Cardiac muscle cell (in vitro differentiated cells and primary cell): ENCODE measurements at places on chromosomes 1 and 21. TPM values are rescaled to one million over a fixed set of nuclear protein-coding genes. Genes with fewer than 3 reads are reported as not detected.

DNA sequence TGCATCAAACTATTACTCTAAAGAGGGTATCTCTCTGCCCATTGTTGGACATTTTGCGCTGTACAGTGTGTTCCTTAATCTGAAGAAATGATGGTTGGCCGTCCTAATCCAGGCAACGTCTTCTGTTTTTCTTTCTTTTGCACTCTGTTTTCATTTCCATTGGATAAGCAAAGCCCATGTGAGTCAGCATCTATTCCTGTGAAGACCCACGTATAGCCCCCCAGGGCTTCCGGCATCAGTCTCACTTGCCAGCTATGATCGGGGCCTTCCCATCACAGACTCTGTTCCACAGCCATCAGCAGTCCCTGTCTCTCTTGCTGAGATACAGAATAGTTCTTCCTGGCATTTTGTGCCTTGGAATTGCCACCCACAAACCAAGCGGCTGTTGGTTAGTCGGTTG lies 29.2 kb upstream of the BRDT start:
- no peak for DNase-seq

DNA sequence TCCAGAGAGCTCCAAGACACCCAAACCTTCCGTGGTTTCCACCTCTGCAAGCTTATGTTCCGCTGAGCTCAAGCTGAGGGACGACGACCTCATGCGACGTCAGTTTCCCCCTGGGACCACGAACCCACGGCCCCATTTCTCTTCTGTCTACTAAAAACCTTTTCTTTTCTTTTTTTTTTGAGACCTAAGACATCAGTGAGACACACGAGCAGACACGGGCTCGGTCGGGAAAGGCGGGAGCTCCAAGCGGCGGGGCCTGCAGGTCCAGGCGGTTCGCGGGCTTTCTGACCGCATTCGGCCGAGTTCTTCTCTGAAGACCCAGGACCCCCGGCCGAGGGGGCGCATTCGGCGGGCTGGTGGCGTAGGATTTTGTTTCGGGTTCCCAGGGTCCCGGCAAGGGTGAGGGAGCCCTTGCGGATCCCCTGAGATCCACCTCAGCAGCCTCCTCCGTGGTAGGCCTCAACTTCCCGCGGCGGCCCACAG lies 402 bp downstream of the C21orf58 start:
- peak; percentile 28 for DNase-seq

DNA sequence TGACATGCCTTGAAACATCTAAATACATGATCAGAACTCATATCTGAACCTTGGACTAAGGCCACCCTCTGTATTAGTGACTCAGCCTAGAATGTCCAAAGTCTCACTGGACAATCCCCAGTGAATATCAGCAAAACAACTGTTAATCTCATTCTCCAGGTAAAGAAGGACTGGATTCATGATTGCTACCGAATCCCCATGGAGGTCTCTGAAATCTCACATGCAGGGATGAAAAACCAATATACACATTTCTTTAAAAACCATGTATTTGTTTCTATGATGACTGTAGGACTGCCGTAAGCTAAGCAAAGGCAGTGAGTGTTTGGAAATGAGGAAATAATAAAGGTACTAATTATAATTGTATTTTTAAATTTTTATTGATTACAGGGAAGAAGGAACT lies at the start of gene OR2L3:
Gene OR2L3 (plus strand): TSS at position 301 of the 400 bp plus-strand sequence. CDS start 13,846 bp downstream, outside the sequence.
- DNase-seq, result no peak

DNA sequence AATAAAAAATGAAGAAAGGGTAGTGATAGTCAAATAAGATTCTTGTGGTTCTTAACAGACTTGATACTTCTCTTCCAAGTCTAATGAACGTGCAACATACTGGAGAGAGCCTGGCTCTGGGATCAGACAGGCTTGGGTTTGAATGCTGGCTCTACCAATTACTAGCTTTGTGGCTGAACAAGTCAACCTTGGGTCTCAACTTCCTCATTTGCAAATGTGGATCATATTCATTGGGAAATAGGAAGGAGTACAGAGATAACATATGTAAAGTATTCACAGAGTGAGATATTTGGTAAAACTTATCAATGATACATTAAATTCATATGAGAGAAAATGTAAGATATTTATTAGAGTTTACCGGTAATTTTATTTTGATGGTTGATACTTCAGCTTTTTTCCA lies 2.0 kb downstream of the EDEM3 start:
- DNase-seq, result no peak

GRCh38 chr1:70256664-70257063 lies 35.5 kb downstream of the SRSF11 start:
- no peak for DNase-seq

GRCh38 chr1:230191079-230191804 lies 124.2 kb downstream of the GALNT2 start:
- DNase-seq, result peak; percentile 48

DNA sequence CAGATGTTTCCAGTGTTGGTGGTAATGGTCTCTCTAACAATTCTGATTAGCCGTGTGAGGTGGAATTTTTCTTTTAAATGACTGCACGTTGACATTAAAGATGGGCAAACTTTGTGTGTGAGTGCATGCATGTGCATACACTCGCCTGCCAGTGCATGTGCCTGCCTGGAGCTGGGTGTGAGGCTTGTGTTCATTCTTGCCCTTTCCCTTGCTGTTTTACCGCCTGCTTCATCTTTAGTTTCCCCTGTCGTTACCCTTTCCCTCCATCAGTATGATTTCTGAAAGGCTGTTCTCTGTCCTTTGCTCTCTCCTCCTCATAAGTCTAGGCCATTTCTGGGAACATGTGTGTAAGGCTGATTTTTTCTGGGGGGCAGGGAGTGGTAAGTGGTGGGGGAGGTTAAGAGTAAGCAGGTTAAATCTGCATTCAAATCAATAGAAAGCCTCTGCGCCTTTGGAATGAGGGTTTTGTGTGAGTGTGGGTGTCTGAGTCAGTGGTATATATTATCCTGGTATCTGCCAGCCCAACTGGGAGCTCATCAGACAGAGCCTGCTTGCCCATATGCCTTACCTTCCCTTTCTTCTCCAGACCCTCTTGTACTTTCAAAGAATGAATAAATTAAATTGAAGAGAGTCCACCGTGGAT lies 112.5 kb downstream of the PBX1 start:
- no peak for DNase-seq

GRCh38 chr1:169161496-169162194 lies 55.2 kb downstream of the ATP1B1 start:
- peak; percentile 22 for DNase-seq

GRCh38 chr1:20430355-20431175 lies 55.4 kb downstream of the CAMK2N1 start:
- DNase-seq, result peak; percentile 38

DNA sequence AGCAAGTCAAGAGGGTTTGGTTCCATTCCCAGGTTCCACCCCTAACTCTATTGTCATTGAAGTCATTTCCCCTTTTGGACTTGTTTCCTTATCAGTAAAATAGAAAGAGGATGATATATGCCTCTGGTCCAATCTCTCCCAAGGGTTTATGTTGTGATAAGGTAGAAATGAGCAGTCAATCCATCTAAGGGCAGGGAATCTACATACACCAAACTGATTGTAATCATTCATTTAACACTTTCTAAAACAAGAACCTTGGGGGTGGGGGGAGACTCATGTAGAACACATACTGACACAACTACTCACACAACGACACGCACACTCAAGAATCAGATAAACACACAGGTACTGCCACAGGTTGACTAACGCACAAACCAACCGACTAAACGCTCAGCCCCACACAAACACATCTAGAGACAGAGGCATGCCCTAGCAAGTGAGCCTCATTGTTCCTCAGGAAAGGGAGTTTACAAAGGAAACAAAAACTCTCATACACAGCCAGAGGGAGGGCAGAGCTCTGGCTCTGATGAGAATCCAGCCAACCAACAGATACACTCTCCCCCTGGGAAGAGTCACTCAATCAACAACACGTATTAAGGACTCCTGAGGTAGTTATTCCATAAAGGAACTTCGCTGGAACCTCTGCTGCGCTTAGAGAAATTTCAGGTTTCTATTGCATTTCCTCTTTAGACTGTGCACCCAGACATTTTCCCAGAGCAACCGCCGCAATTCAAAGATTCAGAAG lies 1.0 kb downstream of the F11R start:
- DNase-seq, result no peak

GRCh38 chr1:4367230-4367777 lies 287.1 kb upstream of the AJAP1 start:
- no peak for DNase-seq

DNA sequence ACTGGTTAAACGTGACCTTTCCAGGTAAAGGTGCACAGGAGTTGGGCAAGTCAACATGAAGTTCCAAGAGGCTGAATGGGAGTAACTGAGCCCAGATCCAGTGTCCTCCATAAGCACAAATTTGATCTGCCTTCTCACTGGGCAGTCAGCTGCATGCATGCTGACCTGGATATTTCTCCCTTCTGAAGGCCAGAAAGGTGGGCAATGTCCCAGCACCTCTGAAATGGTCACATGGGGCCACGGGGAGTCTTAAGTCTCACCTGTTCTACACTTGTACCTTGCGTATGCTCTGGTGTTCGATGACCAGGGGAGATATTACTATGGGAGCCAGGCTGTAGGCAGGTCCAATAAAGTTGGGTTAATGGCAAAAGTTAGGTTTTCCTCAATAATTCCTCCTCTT lies 240.2 kb downstream of the SIPA1L2 start:
- no peak for DNase-seq

Gene CD101
- total RNA-seq, result 0.56 and 0.92 TPM in 2 replicates

Gene LCE1C
- not detected in 2 replicates for total RNA-seq

Gene SPRR1B
- not detected in 2 replicates for total RNA-seq

Gene CFAP141
- not detected in 2 replicates for total RNA-seq

Gene KCNT2
- 2.7 and 5.0 TPM in 2 replicates for total RNA-seq

Gene TRIM45
- 9.9 and 21.5 TPM in 2 replicates for total RNA-seq

Gene PBX1
- total RNA-seq, result 147 and 182 TPM in 2 replicates

Gene MAP1LC3C
- 0.11 and 0.18 TPM in 2 replicates for total RNA-seq

Gene HSD3B1
- 0.27 TPM in 1 of 2 replicates, not detected in the other for total RNA-seq

Gene BLACAT1
- 0.56 and 0.66 TPM in 2 replicates for total RNA-seq

Gene TMEM79
- total RNA-seq, result 2.6 and 4.0 TPM in 2 replicates
